Activated CD8-positive, alpha-beta T cell treated with anti-CD3 and anti-CD28 coated beads, Interleukin-2, amount 10 ng/mL, durations not matched to agents 7 days and 5 days (primary cell): ENCODE measurements at places on chromosomes 1 and 21. TPM values are rescaled to one million over a fixed set of nuclear protein-coding genes. Genes with fewer than 3 reads are reported as not detected.

RAB25 gene
- total RNA-seq = not detected

IGFN1 gene
- total RNA-seq = not detected

TDRD10 gene
- not detected for total RNA-seq

DNA sequence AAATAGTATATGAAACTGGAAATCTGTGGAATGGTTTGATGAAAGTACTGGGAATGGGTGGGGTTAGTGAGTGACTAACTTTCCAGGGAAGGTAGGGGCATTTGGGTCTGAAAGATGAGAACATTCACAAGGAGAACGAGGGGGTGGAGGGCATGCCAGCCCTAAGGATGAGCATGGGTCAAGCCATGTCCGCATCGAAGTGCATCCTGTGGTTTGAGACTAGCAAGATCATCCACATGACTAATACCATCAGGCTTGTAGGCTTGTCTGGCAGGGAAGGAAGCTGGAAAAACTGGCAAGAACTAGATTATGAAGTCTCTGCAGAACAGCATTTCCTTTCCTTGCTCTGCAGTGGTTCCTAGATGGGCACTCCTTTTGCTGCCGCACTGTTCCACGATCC, 70.4 kb upstream of the UBE2U start:
- H3K36me3 ChIP-seq = no peaks in the 10 kb centered on the region
- H3K27me3 ChIP-seq = peaks cover 12% of the 10 kb centered on the region
- H3K4me1 ChIP-seq = no peaks in the 10 kb centered on the region
- DNase-seq = no peak

- no peak for DNase-seq
- no peaks in the 10 kb centered on the region for H3K27me3 ChIP-seq
- no peak overlapping the region for H3K27ac ChIP-seq
- H3K4me1 ChIP-seq = no peaks in the 10 kb centered on the region
- no peaks in the 10 kb centered on the region for H3K36me3 ChIP-seq
- H3K4me3 ChIP-seq = no peak overlapping the region
Observed at GRCh38 chr1:213688655-213689054, 299.1 kb upstream of the PROX1 start.

GRCh38 chr1:14740016-14740415, 141.5 kb downstream of the KAZN start:
- H3K27ac ChIP-seq = no peak overlapping the region
- no peaks in the 10 kb centered on the region for H3K36me3 ChIP-seq
- no peak overlapping the region for H3K4me3 ChIP-seq
- no peaks in the 10 kb centered on the region for H3K4me1 ChIP-seq
- H3K27me3 ChIP-seq = peaks cover 19% of the 10 kb centered on the region

UTP25 gene
- total RNA-seq = 6.5 TPM

DNA sequence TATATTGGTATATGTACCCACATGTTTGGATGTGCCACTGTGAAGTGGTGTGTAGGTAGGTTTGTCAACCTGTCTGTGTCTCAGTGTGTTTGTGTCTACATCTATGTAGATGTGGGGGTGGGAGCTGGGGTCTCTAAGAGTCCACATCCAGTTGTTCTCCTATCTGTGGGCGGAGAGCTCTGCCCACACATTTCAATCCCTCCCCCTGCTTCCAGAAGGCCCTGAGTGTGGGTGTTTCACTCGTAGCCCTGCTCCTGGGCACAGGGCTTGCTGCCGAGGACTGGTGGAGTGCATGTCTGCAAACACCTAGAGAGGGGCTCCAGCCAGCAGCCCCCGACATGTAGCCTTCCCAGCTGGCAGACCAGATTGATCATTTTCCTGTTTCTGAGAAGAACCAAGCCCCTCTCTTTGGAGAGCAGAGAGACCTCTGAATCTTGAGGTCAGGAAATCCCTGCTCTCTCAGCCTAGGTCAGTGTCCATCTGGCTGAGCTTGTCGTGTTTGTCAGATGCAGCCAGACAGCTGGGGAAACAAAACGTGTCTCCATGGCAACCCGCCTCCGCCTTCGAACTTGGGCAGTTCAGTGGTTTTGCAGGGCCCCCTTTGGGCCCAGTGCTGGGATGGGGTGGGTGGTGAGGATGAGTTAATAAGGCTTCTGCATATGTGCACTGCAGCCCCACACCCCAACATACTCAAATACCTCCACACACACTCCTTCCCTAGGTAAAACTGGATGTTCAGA, 31.2 kb upstream of the SYNC start:
- DNase-seq = no peak
- no peak overlapping the region for H3K4me3 ChIP-seq
- no peak overlapping the region for H3K27ac ChIP-seq

- no peak for DNase-seq
- H3K36me3 ChIP-seq = no peaks in the 10 kb centered on the region
- H3K4me3 ChIP-seq = no peak overlapping the region
- peaks cover 2% of the 10 kb centered on the region for H3K4me1 ChIP-seq
- H3K27me3 ChIP-seq = peaks cover 7% of the 10 kb centered on the region
Observed at GRCh38 chr21:43281661-43282357, 113.0 kb downstream of the CRYAA start.

REN gene
- not detected for total RNA-seq

DNA sequence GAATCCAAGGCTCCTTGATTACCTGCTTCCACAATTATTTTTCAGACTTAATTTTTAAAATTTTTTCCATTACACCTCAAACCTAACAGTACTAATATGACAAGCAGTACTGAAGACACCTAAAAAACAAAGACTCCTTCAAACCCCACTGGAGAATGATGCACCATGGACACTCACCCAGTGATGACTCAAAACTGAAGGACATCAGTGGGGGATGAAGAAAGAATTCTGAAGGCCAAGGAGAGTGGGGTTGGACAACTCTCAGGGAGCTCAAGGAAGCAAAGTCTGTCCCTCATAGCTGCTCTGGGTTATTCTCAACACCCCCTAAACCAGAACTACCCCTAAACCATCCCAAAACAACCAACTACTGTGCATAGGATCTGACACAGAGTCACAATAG, 2.4 kb upstream of the ARHGAP29 start:
- H3K27ac ChIP-seq = no peak overlapping the region
- H3K4me3 ChIP-seq = no peak overlapping the region
- H3K36me3 ChIP-seq = no peaks in the 10 kb centered on the region
- peaks cover 73% of the 10 kb centered on the region for H3K27me3 ChIP-seq

PRAMEF9 gene
- total RNA-seq = not detected

TMEM240 gene
- total RNA-seq = 1.1 TPM

GRCh38 chr1:1421147-1421906, at the start of gene ANKRD65:
ANKRD65 (minus strand) TSS chr1:1421276; CDS start chr1:1421005, 271 bp downstream.
- no peak within 1 kb of the TSS for H3K4me3 ChIP-seq
- no peaks in the 10 kb centered on the region for H3K36me3 ChIP-seq
- no peak for DNase-seq
- peaks cover 22% of the 10 kb centered on the region for H3K4me1 ChIP-seq

LMOD1 gene
- total RNA-seq = not detected

F5 gene
- total RNA-seq = 1.4 TPM

FAM78B gene
- total RNA-seq = 0.18 TPM

PGLYRP3 gene
- total RNA-seq = not detected

DNA sequence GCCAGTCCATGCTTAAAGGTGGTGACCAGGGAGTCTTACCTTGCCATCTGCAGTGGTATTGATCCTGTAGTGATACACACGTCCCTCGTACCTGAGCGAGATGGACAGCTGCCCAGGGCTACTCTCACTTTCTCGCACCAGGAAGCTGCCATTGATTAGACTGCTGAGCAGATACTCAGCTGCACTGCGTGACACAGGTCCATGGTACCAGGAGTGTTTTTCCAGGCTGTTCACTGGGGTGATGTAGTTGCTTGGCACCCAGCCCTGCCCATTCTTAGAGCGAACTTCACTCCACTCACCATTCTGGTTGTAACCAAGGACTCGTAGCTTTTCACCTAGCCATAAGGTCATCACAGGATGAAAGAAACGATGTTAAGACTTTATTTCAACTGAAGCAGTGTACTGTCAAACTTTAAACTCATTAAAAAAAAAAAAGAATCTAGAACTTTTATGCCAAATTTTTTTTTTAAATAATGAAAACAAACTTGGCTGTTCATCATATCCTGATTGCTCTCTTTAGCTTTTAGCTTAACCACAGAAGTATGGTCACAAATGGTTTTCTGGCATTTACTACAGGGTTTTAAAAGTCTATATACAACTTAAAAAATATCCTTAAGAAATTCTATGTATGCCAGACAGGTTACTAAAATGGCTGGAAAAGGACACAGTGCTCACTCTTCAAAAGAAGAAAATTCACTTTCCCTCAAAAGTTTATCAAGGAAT, 44.6 kb downstream of the TOR3A start:
- H3K27me3 ChIP-seq = no peaks in the 10 kb centered on the region
- H3K4me1 ChIP-seq = peaks cover 22% of the 10 kb centered on the region
- DNase-seq = no peak
- H3K36me3 ChIP-seq = peaks cover 8% of the 10 kb centered on the region
- H3K27ac ChIP-seq = no peak overlapping the region

S100A14 gene
- not detected for total RNA-seq

RUNX1 gene
- 10.4 TPM for total RNA-seq

FCGR1A gene
- total RNA-seq = not detected

C1orf115 gene
- total RNA-seq = 0.10 TPM

- H3K27me3 ChIP-seq = peaks cover 4% of the 10 kb centered on the region
- no peak overlapping the region for H3K4me3 ChIP-seq
- H3K36me3 ChIP-seq = no peaks in the 10 kb centered on the region
Observed at GRCh38 chr1:232784794-232785193, 20.4 kb upstream of the MAP10 start.

DNA sequence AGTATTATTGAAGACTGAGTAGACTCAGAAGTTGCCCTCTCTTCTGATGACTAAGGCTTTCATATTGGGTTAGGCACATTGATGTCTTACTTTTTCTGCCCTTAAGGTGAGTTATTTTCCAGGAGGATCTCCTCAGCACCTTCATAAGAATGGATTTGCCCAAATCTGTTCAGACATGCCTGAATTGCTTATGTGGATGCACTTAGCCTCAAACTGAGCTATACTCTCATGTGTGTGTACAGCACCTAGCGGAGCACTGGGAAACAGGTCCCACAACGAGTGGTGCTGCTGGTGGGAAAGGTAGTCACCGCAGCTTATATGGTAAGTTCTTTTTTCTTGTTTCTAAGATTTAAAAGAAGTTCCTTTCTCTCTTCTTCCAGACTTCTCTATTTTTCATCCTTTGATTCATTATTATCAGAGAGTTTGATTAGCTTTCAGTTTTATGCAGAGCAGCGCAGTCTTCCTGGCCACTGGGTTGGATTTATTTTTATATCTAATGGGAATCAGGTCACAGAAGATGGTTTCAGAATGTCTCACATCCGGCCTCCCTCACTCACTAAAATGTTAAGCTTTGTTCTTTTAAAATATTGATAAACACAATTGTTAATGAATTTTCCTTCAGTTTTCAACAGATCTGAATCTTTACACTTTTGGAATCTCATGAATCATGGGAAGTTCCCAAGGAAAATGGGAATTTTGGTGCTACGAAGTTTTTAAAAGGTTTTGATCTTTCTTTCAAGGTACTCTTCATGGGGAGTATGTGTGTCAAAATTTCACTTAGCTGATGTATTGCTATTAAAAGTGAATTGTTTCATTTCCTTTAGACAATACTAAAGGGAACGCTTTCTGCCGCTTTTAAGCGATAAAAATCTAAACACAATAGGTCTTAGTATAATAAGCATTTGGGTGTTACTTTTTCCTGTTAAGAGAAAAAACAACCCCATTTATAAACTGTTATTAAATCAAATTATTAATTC, 58.5 kb downstream of the EXTL2 start:
- peaks cover 7% of the 10 kb centered on the region for H3K27me3 ChIP-seq
- H3K27ac ChIP-seq = no peak overlapping the region

DNA sequence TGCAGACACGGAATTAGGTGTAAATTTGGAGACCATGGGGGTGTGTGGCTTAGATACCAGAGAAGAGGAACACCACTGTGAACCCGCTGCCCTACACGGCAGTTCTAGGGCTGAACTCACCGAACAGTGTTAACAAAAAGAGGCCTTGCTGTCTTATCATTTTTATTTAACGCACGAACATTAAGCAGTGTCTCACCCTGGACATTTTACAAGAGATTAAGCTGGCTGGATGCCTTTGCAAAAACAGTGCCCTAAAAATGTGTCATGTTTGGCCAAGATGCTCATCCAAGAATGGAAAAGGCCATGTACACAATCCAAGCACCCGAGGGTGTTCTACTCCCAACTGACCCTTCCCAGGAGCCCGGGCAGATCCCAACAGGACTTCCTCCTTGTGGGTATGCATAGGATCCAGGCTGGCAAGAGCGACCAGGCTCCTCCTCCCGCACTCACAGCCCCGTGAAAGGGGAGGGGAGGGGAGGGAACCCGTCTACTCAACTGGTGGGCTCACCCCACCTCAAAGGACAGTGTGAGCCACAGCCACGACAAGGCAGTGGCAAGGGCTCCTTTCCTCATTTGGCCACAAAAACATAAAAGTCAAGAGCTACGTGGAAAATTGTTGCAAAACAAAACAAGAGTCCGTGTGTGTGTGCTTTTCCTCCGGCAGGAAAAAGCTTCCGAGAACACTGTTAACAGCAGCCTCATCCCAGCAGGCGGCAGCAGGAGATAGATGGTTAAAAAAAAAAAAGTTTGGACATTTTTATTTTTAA, 20.3 kb downstream of the C2CD2 start:
- H3K36me3 ChIP-seq = no peaks in the 10 kb centered on the region
- H3K27me3 ChIP-seq = peaks cover 23% of the 10 kb centered on the region
- H3K4me3 ChIP-seq = no peak overlapping the region

- H3K36me3 ChIP-seq = no peaks in the 10 kb centered on the region
- no peak overlapping the region for H3K27ac ChIP-seq
- no peak overlapping the region for H3K4me3 ChIP-seq
- H3K27me3 ChIP-seq = peaks cover 24% of the 10 kb centered on the region
Observed at GRCh38 chr1:165562571-165562970, 18.8 kb downstream of the LRRC52 start.

DNA sequence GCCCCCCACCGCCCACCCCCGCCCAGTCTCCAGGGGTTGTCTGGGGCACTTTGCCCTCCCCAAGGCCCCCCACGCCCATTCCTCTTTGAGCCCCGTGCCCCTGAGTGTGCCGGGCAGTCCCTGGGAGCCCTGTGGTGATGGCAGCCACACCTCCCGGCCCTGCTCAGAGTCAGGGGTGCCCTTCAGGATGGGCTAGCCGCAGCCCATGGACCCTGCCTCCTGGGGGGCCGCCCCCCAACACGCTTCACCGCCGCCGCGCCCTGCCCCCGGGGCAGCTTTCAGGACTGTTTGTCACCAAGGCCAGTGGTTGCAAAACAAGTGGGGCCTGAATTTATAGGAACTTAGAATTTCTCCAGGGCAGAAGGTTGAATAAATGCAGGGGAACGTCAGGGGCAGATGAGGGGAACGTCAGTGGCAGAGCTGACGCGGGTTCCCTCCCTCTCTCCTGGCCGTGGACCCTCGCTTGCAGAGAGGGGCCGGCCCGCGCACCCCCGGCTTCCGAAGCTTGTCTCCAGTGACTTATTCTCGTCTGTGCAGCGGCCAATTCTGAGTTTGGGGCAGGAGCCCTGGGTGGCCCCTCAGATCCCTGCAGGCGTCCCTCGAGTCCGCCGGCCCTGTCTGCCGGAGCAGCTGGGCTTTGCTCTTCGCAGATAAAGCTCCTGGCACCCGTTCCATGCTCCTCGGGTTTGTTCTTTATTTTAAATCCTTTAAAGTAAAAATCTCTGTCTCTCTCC, 41.2 kb upstream of the ADARB1 start:
- H3K36me3 ChIP-seq = peaks cover 3% of the 10 kb centered on the region
- H3K27ac ChIP-seq = no peak overlapping the region
- H3K27me3 ChIP-seq = peaks cover 7% of the 10 kb centered on the region
- H3K4me3 ChIP-seq = no peak overlapping the region

EIF2D gene
- 41.6 TPM for total RNA-seq

- H3K27ac ChIP-seq = no peak overlapping the region
- H3K27me3 ChIP-seq = no peaks in the 10 kb centered on the region
- no peak for DNase-seq
Observed at GRCh38 chr1:1618396-1619068, 3.2 kb downstream of the MIB2 start.

CYB5RL gene
- 15.5 TPM for total RNA-seq
